Activated T-helper 17 cell treated with anti-CD3 and anti-CD28 coated beads, Interleukin-2, amount 50 U/mL, for 72 hours (primary cell): ENCODE measurements at places on chromosomes 4 and X.

- ATAC-seq: no peak
Measured at GRCh38 chr4:174631901-174632758, 109.8 kb upstream of the HPGD start.

- ATAC-seq: no peak
Measured at GRCh38 chr4:137536789-137537561, 4.7 kb upstream of the PCDH18 start.

GRCh38 chrX:124940531-124940930 lies 379.1 kb upstream of the TEX13C start:
- no peak for ATAC-seq

- no peak for ATAC-seq
Measured at GRCh38 chrX:20267607-20267930, 860 bp upstream of the RPS6KA3 start.

- ATAC-seq: no peak
Measured at GRCh38 chr4:79258614-79259176, 67.2 kb downstream of the NAA11 start.

DNA sequence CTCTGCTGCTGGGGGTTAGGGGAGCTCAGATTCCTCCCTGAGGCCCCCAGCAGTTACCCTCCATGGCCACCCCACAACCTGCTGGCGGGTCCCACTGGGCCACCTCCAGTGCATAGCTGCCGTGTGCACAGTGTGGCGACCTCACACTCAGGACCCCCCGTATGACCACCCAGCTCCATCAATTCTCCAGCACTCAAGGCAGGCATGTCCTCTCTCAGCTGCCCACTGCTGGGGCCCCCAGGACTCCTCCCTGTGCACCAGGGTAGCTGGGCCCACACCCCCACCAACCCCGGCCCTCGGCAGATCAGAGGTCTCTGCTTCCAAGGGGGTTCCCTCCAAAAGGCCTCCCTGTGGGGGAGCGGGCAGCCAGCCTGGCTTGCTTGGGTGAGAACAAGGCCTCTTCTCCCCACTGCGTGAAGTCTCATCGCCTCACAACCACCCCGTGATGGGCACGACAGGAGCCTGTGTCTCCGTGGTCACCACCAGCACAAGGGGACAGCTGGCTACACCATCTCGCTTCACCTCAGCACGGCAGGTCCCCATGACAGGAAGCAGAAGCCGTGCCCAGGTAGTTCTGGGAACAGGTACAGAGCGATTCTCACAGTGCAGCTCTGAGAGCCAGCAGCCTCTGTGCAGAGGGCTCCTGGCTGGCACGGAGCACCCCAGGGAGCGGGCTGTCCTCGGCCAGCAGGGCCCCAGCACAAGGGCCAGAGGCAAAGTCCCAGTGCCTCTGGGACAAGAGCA lies 4.6 kb upstream of the HAUS3 start:
- no peak for ATAC-seq
